ENCODE measurements at places on chromosomes 2 and 18.

DNA sequence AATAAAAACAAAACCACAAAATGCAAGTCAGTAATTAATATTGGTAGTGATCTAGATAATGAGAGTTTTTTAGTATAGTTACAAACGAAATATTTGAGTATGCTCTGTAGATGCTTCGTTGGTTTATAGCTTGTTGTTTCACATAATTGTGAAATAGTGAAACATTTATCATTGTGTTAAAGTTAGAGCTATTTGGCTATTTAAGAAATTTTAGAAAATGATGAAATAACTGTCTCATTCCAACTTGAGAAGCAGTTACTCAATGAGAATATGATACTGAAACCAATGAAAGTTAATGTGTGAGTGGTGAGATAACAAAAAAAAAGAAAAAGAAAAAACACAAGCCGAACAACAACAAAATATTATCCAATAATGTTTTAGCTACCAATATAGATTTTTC lies 475.6 kb upstream of the ZEB2 start:
- no peak for DNase-seq

DNA sequence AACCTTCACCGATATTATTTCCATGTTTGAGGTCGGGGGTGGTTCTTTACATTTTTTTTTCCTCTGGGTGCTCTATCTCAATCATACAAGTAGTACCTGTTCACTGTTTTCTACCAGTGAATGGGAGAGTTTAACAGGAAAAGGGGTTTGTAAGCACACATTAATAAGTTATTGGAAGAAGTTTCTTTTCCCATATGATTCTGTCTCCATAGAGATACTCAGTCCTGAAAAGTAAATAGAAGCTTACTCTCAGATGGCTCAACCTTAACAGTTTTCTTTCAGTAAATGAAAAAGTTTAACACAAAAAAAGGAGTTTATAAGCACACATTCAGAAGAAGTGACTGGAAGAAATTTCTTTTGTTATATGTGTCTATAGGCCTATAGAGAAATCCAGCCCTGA lies 995.6 kb upstream of the SLC39A10 start:
- no peak for DNase-seq

DNA sequence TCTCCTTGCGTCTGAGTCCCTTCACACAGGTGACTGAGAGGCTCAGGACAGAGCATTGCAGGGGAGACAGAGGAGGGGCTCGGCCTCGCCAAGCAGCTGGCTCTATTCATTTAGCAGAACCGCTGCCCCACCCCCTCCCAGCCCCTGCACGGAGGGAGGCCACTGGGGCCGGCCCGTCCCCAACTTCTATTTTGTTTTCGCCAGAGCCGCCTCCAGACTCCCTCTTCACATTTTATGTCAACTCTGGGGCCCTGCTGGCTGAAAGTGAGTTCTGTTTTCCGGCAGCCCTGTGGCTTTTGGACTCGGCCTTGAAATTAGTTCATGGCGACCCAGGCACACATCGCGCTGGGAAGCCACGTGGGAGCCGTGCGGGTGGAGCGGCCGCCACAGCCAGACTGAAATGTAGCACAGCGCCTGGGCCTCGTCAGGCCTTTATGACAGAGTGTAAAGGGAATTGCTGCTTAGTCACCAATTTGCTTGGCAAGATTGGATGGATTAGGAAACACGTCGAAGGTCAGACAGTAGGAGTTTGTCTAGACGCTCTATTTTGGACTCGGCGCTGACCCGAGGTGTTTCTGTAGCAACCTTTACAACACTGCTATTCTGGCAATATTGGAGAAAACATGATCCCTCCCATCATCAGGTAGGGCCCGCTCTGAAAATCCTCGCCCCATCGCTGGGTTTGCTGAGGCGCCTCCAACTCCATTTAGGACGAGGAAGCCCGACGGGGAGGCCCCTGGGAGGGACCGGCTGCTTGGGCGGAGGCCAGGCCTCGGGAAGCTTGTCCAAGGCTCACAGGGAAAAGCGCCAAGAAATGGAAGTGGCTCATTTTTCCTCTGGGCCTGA lies 90.7 kb upstream of the CTDP1 start:
- DNase-seq = peak; percentile 57

DNA sequence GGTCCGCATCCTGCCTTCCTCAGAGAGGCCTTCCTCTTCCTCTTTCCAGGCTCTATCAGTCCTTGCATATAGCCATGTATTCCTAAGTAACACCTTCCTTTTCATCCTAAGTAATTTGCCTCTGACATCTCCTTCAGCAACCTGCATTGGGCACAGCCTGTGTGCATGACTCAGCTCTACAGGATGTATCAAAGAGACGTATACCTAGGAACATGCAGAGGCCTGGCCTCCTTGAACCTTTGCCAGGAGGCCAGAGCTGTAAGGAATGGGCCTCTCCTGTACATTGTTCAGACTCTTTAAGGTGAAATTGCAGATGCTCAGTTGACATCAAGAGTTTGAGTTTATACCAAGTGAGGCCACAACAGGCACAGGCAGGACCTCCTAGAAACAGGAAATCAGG lies 76.0 kb upstream of the CELF4 start:
- DNase-seq = no peak

DNA sequence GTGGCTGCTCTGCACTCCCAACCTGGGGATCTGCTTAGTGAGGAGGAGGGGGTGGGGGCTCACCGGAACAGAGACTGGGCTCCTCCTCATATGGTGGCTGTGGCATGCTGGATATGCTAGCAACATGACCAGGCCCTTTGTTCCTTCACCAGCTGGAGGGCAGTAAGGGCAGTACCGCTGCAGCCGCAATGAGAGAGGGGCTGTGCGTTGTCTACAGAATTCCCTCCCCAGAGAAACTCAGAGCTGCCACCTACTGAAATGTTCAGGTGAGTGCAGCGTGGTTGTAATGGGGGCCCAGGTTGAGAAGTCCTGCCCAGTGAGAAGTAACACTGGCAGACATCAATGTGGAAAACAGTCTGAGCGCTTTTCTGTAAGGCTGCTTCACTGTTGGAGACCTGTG lies 1211.9 kb upstream of the NXPH2 start:
- DNase-seq = no peak

- DNase-seq = no peak
These were observed 164.7 kb downstream of the CCDC178 start for GRCh38 chr18:33275843-33276242.

- no peak for DNase-seq
These were observed 70.1 kb downstream of the BCL11A start for GRCh38 chr2:60483401-60483800.

DNA sequence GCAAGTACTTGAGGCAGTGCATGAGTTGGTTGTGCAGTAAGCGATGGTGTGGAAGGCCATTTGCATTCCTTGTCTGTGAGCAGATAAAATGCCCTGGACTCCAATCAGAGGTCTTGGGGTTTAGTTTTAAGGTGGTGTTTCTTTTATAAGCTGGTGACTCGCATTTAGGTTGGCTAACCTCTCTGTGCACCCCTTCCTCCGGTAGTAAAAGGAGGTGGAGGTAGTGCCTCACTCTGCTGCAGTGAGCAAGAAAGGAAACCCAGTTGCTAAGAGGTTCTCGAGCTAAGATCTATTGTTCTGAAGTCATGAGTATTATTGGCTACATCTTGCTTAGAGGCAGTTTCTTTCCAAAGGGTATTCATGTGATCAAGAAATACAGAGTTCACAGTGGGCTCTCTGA lies 74.3 kb upstream of the EML6 start:
- no peak for DNase-seq

DNA sequence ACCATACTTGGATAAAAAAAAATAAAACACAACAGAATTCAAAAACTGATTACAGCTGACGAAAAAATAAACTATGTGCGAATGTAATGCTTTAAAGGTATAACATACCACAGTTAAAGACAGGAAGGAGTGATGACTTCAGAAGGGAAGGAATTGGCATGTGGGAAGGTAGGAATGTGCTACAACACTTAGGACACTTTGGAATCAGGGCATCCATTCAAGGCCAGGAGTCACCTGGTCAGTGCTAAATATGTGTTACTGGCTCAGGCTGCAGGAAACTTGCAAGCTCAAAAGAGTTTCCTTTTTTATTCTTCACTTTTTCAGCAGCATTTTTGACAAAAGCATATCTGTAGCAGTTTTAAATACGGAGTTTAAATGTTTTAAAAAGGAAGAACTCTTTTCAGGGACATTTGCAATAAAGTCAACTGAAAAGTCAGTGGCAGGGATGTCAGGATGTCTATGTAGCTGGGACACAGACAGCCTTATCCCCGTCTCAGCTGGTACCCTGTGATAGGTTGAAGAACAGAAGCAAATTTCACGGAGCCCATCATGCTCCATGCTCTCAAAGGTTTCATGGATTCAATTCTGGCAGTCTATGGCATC lies 138.0 kb upstream of the KLHL14 start:
- DNase-seq = no peak

GRCh38 chr2:9145752-9146430 lies 60.7 kb upstream of the ASAP2 start:
- DNase-seq = no peak

GRCh38 chr18:37180086-37180485 lies 351.2 kb downstream of the KIAA1328 start:
- DNase-seq = no peak

DNA sequence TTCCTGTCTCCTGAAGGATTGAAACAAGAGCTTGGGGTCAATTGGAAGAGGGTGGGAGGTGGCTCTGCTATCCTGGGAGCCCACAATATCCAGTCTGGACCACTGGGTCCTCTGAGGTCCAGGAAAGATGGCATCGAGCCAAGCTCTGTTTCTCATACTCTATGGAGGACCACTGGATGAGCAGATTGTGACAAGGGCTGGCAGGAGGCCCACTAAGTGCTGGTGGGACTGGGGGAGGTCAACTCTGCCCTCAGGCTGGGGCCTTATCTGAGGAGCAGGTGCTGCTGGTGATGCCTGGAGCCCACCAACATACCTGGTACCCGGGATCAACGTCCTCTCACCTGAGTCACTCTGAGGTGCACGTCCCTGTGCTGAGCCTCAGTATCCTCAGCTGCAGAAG lies 142.4 kb downstream of the NDUFA10 start:
- no peak for DNase-seq

DNA sequence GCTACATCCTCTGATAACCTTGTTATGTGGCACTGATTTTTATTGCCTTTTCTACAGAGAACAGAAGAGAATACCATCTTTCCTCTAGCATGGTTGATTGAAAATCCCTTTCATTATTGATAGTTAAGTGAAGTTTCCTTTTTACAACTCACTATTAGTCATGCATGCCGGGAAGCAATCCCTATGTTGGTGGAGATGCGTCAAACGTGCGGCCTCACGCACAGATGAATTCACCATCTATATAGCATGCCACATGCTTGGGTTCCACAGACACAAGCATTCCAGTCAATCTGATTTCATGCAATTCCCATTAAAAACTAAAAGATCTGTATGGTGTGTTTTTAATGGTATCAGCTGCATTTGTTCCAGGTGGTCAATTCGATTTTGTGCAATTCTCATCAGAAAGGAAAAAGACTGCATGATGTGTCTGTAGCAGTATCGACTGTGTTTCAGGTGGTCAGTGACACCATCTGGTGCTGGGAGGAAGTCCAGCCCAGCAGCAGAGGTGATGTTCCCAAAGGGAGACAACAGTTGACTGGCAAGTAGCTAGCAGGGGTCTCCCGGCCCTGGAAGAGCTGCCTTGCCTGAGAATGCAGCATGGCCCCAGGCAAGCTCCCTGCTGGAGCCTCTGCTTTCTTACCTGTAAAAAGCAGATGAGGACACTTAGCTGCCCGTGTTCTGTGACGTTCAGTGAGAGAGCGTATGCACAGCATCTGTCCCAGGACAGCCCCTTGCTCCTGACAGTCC lies 151.3 kb upstream of the NCK2 start:
- DNase-seq = no peak

GRCh38 chr18:58051765-58052460 lies 7.9 kb downstream of the NEDD4L start:
- DNase-seq = peak; percentile 32

- DNase-seq = no peak
These were observed 767.7 kb downstream of the TSN start for GRCh38 chr2:122523143-122523542.

All from brain (organoid and tissue), 16 donors.